Neural crest cell (in vitro differentiated cells): ENCODE measurements at places on chromosomes 6 and 20.

- H3K4me3 ChIP-seq, result no peak overlapping the region
- DNase-seq, result no peak
- H3K27ac ChIP-seq, result no peak overlapping the region
- H3K36me3 ChIP-seq, result peaks cover 15% of the 10 kb centered on the region
- peaks cover 1% of the 10 kb centered on the region for H3K4me1 ChIP-seq
Measured at GRCh38 chr6:21033084-21033483, 498.8 kb downstream of the CDKAL1 start.

DNA sequence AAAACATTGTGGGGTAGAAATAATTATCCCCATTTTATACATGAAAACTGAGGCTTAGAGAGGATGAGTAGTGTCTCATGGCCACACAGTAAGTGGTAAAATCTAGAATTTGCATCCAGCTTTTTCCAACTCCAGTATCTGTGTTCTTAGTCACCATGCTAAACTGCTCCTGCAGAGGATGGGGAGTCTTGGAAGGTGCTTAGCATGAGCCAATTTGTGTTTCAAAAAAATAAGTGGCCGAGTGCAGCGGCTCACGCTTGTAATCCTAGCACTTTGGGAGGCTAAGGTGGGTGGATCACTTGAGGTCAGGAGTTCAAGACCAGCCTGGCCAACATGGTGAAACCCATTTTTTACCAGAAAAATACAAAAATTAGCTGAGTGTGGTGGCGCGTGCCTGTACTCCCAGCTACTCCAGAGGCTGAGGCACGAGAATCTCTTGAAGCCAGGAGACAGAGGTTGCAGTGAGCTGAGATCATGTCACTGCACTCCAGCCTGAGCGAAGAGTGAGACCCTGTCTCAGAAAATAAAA is 2.4 kb downstream of the C6orf89 start:
- peak overlapping the region; percentile 0 for H3K4me3 ChIP-seq
- H3K36me3 ChIP-seq, result no peaks in the 10 kb centered on the region
- no peaks in the 10 kb centered on the region for H3K27me3 ChIP-seq
- H3K4me1 ChIP-seq, result peaks cover 22% of the 10 kb centered on the region
- no peak overlapping the region for H3K27ac ChIP-seq
- DNase-seq, result no peak

DNA sequence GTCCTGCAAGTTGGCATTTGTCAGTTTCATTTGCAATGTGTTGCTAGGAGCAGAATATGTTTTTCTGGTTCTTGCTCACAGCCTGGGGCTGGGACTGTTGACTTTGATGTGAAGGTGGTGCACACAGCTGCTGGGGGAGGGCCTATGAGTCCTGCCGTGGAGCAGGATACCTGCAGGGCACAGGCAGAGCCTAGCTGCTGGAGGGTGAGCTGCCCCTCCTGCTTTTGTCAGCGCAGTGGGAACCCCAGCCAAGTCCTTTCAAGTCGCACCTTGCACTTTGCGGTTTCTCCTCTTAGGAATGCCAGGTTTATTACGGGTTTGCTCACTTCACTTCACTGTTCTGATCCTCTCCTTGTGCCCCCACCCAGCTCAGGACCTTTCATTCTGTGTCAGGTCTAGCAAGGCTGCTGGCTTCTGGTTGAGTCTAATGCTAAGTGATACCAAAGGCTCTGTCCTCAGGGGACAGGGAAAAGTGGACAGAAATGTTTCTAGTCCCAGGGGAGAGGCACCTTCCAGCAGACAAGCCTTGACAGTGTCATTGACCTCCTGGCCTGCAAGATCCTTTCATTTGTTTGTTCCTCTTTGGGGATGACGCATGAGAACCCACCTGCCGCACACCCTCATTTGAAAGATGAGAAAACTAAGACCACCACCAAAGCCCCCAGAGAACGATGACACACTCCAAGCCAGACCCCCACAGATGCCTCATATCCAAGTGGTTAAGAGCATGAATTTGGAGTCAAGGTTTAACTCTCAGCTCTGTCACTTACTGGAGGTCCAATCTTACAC is 2.7 kb upstream of the SPO11 start:
- peaks cover 6% of the 10 kb centered on the region for H3K4me1 ChIP-seq
- peaks cover 30% of the 10 kb centered on the region for H3K27me3 ChIP-seq
- H3K36me3 ChIP-seq, result no peaks in the 10 kb centered on the region
- DNase-seq, result no peak
- no peak overlapping the region for H3K27ac ChIP-seq

DNA sequence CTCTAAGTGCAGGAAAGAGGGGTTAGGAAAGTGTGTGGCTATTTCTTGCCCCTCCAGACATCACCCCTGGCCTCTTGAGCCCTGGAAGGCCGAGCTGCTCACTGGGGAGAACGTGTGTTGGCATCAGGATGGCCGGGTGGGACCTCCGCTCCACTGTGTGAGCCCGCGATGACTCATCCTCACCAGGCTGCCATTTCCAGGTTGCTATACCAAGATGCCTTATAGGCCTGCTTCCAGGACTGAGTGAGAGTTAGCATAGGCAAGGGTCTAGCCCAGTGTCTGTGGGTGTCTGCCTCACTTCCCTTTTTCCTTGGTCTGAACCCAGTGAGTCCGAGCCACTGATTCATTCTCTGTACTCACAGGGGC is 105.0 kb downstream of the MRPL14 start:
- DNase-seq, result no peak
- no peaks in the 10 kb centered on the region for H3K4me1 ChIP-seq
- H3K27me3 ChIP-seq, result no peaks in the 10 kb centered on the region
- no peaks in the 10 kb centered on the region for H3K36me3 ChIP-seq
- no peak overlapping the region for H3K27ac ChIP-seq

GRCh38 chr6:170290296-170291128 is at the start of gene DLL1:
TSS of gene DLL1 (minus strand) at chr6:170291078. CDS start at chr6:170290139, 939 bp downstream.
- peak within 1 kb of the TSS; percentile 91 for H3K4me3 ChIP-seq
- H3K4me1 ChIP-seq, result peaks cover 71% of the 10 kb centered on the region
- H3K27me3 ChIP-seq, result peaks cover 88% of the 10 kb centered on the region
- peak; percentile 67 for DNase-seq

DNA sequence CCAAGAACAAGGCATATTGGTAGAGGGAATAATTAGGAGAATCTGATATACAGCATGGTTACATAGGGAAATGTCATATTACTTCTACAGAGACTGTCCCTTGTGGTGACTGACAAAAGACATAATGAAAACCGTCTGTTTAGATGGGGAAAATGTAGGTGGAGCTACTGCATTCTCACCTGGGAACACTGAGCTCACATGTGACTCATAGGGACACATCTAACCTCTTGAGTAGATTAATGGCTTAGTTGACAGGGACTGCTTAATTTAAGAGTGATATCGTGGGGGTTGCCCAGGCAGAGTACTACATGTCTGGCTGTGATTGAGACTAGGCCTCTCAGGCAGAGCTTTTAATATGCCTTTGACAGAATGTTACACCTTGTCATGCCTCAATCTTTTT is 235.3 kb upstream of the ZFP64 start:
- H3K36me3 ChIP-seq, result peaks cover 9% of the 10 kb centered on the region
- no peak overlapping the region for H3K27ac ChIP-seq
- no peak for DNase-seq
- peaks cover 18% of the 10 kb centered on the region for H3K27me3 ChIP-seq

DNA sequence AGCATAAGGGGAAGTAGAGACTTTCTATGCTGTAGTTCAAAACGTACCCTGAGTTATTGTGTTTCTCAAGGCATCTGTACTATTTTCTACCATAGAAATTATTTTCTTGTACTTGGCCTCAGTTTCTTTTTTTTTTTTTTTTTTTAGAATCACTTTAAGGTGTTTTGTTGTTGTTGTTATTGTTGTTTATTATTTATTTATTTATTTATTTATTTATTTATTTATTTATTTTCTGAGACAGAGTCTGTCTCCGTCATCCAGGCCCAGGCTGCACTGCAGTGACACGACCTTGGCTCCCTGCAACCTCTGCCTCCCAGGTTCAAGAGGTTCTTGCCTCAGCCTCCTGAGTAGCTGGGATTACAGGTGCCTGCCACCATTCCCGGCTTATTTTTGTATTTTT is 179.1 kb downstream of the GRIK2 start:
- no peaks in the 10 kb centered on the region for H3K4me1 ChIP-seq
- H3K36me3 ChIP-seq, result no peaks in the 10 kb centered on the region
- H3K27ac ChIP-seq, result no peak overlapping the region
- no peak overlapping the region for H3K4me3 ChIP-seq

DNA sequence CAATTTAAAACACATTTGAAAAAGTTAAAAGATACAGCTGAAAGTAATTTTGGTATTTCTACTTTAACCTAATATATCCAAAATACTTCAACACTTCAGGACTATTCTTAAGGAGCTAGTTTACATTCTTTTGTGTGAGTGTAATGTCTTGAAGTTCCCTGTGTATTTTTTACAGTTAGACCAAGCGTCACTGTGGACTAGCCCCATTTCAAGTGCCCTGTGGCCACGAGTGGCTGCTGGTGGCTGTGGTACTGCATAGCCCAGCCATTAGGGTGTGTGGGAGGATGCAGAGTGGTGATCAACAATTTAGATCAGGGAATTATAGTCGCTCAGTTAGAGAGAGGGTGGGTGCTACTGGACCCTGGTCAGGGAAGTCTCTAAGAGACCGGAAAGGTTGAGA is 869 bp upstream of the CST5 start:
- H3K4me3 ChIP-seq, result no peak overlapping the region
- no peaks in the 10 kb centered on the region for H3K27me3 ChIP-seq
- DNase-seq, result no peak
- H3K4me1 ChIP-seq, result no peaks in the 10 kb centered on the region
- no peaks in the 10 kb centered on the region for H3K36me3 ChIP-seq

- no peak overlapping the region for H3K27ac ChIP-seq
- no peak for DNase-seq
Measured at GRCh38 chr6:129203190-129203900, 320.4 kb downstream of the LAMA2 start.

- H3K4me3 ChIP-seq, result no peak overlapping the region
- no peaks in the 10 kb centered on the region for H3K27me3 ChIP-seq
- DNase-seq, result no peak
- no peaks in the 10 kb centered on the region for H3K4me1 ChIP-seq
Measured at GRCh38 chr6:78487401-78487800, 379.9 kb upstream of the IRAK1BP1 start.

- no peak overlapping the region for H3K4me3 ChIP-seq
- no peaks in the 10 kb centered on the region for H3K4me1 ChIP-seq
- H3K27ac ChIP-seq, result no peak overlapping the region
- H3K27me3 ChIP-seq, result peaks cover 4% of the 10 kb centered on the region
- no peaks in the 10 kb centered on the region for H3K36me3 ChIP-seq
- DNase-seq, result no peak
Measured at GRCh38 chr6:157253699-157254098, 69.6 kb downstream of the TMEM242 start.

DNA sequence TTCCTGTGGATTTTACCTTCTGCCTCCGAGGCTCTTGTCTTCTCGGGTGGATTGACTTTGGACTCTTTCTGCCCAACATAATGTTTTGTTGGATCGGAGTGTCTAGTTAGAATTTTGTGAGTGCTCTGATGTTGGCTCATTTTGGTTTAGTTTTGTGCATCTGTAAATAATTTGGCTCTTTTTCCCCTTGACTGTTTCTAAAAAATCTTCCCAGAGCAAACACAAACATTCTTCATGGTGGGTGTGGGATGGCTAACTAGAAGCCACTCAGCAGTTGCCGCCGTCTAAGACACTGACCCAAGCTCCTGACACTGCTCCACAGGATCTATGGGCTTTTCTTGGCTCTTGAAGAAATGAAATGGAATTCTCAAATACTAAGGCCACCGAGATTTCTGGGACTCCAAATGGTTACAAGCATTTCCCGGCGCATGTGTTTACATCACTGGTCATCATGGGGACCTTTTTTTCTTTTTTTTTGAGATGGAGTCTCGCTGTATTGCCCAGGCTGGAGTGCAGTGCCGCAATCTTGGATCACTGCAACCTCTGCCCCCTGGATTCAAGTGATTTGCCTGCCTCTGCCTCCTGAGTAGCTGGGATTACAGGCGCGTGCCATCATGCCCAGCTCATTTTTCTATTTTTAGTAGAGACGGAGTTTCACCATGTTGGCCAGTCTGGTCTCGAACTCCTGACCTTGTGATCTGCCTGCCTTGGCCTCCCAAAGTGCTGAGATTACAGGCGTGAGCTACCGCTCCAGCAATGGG is 92.0 kb upstream of the FRMD1 start:
- no peak for DNase-seq
- H3K36me3 ChIP-seq, result no peaks in the 10 kb centered on the region
- H3K4me1 ChIP-seq, result peaks cover 9% of the 10 kb centered on the region

GRCh38 chr6:158611541-158612370 is 32.8 kb downstream of the DYNLT1 start:
- H3K27ac ChIP-seq, result no peak overlapping the region
- no peak overlapping the region for H3K4me3 ChIP-seq
- H3K36me3 ChIP-seq, result peaks cover 29% of the 10 kb centered on the region
- no peak for DNase-seq
- no peaks in the 10 kb centered on the region for H3K27me3 ChIP-seq

GRCh38 chr20:39825524-39825923 is 863.4 kb downstream of the DHX35 start:
- DNase-seq, result no peak
- no peaks in the 10 kb centered on the region for H3K4me1 ChIP-seq
- peaks cover 9% of the 10 kb centered on the region for H3K27me3 ChIP-seq
- H3K4me3 ChIP-seq, result no peak overlapping the region
- no peak overlapping the region for H3K27ac ChIP-seq

DNA sequence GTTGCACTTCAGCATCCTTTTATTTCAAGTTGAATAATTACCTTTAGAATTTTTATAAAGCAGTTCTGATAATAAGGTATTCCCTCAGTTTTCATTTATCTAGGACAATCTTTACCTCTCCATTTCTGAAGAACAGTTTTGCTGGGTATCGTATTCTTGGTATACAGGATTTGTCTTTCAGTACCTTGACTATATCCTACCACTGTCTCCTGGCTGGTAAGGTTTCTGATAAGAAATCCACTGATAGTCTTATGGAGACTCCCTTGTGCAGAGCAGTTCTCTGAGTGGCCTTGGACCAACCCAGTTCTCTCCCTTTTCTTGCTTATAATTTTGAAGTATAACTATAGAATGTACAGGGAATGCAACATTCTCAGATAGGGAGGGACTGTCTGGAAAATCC is 51.3 kb upstream of the SAMD3 start:
- H3K27ac ChIP-seq, result no peak overlapping the region
- H3K4me3 ChIP-seq, result no peak overlapping the region
- H3K27me3 ChIP-seq, result no peaks in the 10 kb centered on the region
- DNase-seq, result no peak
